Chondrocyte (in vitro differentiated cells): ENCODE measurements at places on chromosomes 2 and 18. TPM values are rescaled to one million over a fixed set of nuclear protein-coding genes. Genes with fewer than 3 reads are reported as not detected.

The RAMP1 gene
- 176 to 329 TPM (median 178 TPM) in 3 replicates for total RNA-seq

- no peak overlapping the region for H3K4me3 ChIP-seq
- peaks cover 5% of the 10 kb centered on the region for H3K36me3 ChIP-seq
- no peak for DNase-seq
- H3K27me3 ChIP-seq, result peaks cover 9% of the 10 kb centered on the region
- no peak overlapping the region for H3K27ac ChIP-seq
Observed at GRCh38 chr18:49609256-49610021, 47.6 kb downstream of the LIPG start.

The CLHC1 gene
- total RNA-seq, result 15.6 to 19.7 TPM (median 16.5 TPM) in 3 replicates

DNA sequence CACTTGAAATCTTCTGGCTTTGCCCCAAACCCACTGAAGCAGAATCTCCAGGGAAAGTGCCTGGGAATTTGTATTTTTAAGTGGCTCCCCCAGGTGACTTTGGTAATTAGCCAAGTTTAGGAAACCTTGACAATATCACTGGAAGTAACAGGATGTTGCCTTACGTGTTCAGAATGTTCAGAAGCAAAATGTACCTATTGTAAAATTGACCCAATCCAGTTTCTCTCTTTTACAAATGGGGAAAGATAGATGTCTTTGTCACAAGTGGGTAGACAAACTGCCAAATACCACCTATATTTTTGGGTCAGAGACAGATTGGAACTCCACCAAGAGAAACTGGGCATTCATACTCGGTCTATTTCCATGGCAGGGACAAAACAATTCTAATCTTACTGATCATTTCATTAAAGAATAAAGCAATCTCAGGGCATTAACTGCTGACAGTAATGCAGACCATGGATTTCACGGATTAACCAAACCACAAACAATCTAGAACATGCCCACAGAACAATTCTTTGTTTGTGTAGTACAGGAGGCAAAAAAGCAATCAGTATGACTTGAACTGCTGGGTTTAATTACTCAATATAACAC, 255.8 kb downstream of the ERBB4 start:
- no peak overlapping the region for H3K4me3 ChIP-seq
- DNase-seq, result no peak
- H3K27ac ChIP-seq, result no peak overlapping the region

- no peak overlapping the region for H3K4me3 ChIP-seq
- DNase-seq, result no peak
- H3K27ac ChIP-seq, result no peak overlapping the region
- peaks cover 2% of the 10 kb centered on the region for H3K36me3 ChIP-seq
- peaks cover 3% of the 10 kb centered on the region for H3K27me3 ChIP-seq
Observed at GRCh38 chr2:205848601-205849000, 166.3 kb downstream of the NRP2 start.

The RESP18 gene
- not detected in 3 replicates for total RNA-seq

DNA sequence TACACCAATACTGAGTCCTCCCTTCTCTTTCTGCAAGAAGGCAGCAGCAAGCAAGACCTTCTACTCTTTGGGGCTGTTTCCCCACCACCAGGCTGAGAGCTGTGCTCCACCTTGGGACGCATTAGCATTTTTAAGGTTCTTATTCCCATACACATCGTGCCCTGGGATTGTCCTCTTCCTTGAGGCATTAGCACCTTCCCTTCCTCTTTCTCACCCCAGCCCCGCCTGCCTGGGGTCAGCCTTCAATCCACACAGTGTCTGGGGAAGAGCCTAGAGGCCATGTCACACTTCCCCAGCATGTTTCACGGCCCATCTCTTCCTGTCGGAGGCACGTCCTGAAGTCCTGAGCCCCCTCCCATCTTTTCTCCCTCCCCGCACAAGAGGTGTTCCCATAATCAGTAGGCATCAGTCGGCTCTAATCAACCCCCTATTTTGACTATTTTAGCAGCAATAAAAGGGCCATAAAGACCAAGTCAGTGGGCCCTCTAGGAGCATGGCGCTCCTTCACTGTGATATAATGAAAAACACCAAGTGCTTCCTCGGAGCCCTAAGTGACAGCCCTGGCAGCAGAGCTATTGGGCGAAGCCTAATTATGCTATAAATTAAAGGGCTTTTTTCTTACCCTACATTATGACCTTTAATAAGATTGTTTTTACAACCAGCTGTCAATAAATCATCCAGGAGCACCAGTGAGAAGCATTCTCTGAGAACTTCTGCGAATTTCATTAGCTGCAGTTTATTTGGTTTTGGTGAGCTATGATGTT, 55.0 kb upstream of the PKDCC start:
- H3K27ac ChIP-seq, result peak overlapping the region; percentile 8
- H3K36me3 ChIP-seq, result no peaks in the 10 kb centered on the region
- no peak for DNase-seq
- H3K4me3 ChIP-seq, result no peak overlapping the region
